ENCODE measurements at places on chromosomes 3 and 15.

DNA sequence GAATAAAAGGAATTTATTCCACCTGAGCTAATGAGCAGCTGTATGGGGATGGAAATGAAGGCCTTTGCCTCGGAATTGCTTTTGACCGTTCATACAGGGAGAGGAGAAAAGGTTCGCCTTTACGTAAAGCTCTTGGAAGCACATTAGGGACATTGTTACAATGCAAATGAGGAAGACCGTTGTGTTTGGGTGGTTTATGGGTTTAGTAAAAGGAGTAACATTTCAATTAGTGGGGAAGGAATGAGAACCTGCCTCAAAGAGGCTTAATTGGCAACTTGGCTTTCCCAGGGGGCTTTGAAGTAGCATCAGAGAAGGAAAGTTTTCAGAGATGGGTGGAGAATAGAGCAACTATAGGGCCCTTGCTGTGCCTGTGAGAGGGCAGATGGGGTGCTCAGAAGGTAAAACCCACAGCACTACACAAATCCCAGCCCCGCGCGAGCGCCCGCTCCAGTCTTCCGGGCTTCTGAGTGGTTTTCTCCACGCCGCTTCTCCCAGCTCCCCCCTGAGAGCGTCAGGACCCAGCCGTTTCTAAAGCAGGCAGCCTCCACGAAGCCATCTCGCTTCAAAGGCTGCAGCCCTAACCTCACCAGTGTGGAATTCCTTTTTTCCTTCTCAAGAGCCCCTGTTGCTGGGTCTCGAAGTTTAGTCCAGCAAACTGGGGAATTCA lies 192.0 kb upstream of the HES1 start:
- no peak for DNase-seq

DNA sequence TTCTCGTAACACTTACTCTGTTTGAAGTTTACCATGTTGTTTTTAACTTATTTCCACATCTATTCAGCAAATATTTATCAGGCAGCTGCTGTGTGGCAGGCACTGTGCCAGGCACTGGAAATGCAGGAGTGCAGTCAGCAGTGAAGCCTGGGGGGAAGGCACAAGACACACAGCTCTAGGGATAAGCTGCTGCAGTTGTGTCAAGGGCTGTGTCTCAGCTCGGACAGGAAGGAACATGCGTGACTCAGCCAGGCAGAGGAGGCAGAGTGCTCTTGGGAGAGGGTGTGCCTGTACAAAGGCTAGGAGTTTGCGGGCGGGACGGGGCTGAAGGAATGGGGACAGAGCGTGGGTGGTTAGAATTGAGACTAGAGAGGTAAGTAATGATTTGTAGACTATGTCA lies 24.7 kb downstream of the LYSMD4 start:
- no peak for DNase-seq

DNA sequence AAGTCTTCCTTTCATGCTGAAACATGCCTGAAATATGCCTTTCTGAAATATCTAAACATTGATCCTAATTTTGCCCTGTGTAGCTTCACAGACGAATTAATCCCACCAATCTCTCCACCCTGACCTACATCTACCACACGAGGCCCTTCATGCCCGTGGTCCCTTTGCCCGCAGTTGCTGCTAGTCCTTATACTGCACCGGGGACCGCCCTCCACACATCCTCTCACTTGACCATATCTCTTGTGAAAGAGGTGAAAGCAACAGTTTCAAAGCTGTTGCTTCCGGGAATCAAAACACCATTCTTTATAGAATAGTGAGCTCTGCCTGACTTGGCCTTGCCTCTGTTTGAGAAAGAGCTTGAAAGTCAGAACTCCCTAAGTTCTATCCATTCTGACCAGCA lies 499.5 kb downstream of the NTRK3 start:
- DNase-seq: no peak

DNA sequence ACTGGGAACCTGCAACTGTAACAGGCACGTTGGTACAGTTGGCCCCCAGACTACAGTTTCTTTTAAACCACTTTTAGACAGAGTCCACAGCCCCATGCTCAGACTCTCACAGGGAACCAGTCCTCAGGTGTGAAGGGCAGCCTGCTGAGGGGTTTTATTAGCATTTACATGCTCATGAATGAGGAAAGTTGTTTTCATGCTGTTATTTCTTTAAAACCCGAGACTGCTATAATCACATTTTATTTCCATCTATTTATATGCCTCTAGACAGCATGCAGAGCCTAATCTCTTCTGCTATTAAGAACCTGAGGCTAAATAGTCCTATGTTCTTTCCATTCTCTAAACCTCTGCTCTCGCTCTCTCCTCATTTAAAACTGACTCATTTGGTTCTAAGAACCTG lies 26.3 kb upstream of the FSIP1 start:
- DNase-seq: no peak

DNA sequence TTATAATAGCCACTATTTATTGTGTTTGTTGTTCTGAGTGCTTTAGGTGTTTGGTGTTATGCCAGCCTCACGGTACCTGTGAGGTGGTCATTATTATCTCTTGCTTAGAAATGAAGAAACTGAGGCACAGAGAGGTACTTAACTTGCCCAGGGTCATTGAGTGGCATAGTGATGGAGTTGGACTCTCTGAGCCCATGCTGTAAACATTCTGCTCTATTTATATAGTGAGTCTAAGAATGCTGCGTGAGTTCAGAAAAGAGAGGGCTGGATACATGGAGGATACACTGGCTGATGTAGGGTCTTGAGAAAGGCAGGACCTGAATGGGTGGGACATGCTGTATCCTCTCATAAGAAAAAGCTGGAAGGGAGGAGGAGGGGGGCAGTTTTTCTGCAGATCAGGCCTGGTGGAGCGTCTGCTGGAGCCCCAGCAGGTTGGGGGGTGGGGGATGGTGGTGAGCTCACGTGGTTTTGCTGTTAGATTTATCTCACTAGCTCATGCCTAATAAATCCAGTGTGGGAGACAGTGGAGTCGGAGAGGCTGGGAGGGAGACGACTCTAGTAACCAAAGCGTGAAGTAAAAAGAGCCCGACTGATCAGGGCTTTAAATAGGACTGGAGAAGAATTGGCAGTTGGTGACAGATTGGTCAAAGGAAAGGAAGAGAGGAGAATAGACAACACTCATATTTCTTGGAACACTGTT lies 16.0 kb downstream of the MED12L start:
- no peak for DNase-seq

GRCh38 chr15:80179935-80180334 lies 27.1 kb downstream of the FAH start:
- no peak for DNase-seq

DNA sequence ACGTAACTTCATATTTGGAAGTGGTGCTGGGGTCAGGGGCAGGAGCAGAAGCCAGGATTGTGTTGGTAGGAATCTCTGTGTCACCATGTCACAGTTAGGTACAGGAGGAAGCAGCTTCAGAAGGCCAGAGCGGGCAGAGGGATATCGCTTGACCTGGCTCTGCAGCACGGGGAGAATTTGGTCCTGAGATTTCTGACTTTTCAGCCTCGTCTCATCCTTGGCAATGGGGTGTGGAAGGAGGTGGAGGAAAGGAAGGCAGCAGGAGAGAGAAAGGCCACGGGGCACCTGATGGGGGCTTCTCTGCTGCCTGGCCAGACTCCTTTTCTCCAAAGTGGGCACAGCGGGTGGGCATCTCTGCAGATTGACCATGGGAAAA lies 564 bp downstream of the IL16 start:
- DNase-seq: no peak

DNA sequence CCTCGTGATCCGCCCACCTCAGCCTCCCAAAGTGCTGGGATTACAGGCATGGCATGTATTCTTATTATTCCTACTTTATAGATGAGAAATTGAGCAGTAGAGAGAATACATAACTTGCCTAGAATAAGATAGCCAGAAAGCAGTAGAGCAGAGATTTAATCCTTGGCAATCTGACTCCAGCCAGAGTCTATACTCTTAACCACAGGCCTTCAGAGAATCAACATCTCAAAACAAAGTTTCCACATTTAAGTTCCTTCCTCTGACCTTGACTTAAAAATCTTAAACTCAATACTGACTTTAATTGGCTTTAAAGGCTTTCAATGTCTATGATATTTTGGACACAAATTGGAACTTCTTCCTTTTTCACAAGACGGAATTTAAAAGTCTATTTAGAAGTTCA lies 37.1 kb downstream of the ZNF106 start:
- no peak for DNase-seq

- DNase-seq: no peak
Measured at GRCh38 chr3:134864636-134865035, 69.6 kb downstream of the EPHB1 start.

- DNase-seq: no peak
Measured at GRCh38 chr3:16423298-16423697, 90.2 kb downstream of the RFTN1 start.

DNA sequence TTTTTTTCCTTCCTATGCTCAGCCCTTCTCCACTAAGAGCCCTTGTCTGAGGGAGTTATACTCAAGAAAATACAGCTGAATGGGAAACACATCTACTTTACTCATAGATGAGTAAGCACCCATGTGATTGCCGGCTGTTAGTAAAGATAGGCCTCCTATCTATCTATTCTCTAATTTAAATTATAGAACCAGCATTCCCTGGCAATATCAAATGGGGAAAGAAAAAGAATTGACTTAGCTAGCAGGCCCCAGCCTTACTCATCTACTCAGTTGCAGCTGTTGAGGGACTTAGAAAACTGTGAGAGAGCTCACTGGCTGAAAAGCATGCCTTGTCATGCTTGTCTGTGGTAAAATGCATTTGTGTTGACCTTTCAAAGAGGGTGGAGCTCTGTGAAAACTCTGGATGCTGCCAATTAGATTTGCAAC lies 116.9 kb upstream of the LRRFIP2 start:
- DNase-seq: no peak

DNA sequence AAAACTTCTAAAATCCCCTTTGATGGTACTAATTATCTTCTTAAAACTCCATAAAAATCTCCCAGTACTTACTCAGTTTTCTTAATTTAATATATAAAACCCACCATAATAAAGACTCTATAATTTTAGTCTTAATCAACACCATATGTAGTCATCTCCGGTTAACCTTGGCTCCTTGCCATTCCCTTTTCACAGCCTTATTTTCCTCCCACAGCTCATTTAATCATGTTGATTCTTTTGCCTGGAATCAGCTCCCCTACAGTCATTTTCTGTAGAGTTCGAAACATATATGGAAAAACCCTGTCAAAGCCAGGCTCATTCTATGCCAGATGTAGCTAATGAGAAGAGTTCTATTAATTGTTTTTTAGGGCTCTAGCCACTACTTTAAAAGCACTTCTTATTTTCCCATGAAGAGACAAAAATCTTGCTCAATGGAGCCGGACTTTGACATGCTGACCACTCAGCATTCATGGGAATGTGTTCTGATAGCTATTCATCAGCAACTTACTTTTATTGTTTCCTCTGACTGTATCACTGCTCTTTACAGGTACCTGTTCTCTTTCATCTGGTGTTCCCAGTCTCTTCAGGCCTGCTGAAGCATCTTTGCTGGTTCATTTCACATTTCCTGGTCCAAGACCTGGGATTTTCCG lies 573.4 kb downstream of the NAALADL2 start:
- DNase-seq: no peak

- DNase-seq: no peak
Measured at GRCh38 chr3:115475178-115476041, 147.9 kb upstream of the GAP43 start.

DNA sequence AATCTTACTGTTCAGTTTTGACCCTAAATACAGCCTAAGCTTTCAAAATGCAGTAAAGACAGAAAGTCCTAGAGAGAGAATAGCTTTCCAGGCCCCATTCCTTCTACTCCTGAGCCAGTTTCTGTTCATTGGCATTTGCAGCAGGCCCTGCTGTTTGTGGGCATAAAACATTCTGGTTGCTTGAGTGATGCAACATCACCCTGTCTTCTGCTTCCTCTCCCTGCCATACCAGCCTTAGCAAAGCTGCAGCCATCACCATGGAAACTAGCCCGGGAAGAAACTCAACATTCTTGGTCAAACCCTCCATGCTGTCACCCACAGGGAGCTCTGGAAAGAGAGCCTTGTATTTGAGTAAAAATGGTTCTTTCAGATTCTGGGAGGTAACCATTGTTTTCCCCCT lies 325.7 kb downstream of the MAGI1 start:
- DNase-seq: no peak

DNA sequence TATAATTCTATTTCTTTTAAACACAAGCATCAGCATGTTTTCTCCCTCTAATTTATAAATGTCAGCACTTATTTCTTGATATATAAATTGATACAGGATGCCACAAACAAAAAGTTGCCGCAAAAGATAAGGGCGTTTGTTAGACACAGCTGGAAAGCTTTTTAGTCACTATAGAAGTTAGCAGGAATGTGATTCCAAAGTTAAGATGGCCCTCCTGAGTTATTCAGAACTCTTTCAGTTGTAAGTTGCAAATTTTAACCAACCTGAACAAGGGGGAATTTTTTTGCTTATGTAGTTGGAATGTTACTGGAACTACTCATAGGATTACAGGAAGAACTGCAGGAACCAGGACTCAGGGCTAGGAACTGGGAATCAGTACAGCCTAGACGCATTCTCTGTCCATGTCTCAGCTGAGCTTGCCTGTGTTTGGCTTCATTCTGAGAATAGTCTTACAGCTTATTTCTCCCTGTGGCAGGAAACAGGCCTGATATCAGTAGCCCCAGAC lies 166.3 kb downstream of the VGLL4 start:
- no peak for DNase-seq

DNA sequence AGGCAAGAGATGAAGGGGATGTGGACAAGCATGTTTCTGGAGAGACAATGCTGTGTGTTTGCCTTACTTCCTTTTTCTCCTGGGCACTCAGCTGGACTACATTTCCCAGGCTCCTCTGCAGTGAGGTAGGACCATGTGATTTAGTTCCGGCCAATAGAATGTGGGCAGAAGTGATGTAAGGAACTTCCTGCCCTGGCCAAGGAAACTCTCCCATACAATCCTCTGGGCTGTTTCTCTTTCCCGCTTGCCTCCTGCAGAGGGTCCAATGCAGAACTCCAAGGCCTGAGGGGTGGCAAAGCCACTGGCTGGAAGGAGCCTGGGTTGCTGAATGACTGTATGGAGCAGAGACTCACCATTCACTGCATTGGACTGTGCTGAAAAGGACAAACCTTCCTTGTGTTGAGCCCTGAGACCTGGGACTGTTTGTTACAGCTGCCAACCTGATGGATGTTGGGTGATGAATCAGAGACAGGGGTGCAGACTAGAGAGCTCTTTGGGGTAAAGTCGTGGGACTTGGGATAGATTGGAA lies 82.7 kb upstream of the SLC6A6 start:
- DNase-seq: no peak

- DNase-seq: no peak
Measured at GRCh38 chr3:66428733-66429132, 72.1 kb downstream of the LRIG1 start.
